Activated CD4-positive, alpha-beta T cell treated with anti-CD3 and anti-CD28 coated beads, Interleukin-2, amount 10 ng/mL, durations not matched to agents 24 days and 14 days (primary cell): ENCODE measurements at places on chromosomes 7 and 10.

- peak; percentile 89 for DNase-seq
Measured at GRCh38 chr7:97104719-97105238, 12.7 kb upstream of the SDHAF3 start.

DNA sequence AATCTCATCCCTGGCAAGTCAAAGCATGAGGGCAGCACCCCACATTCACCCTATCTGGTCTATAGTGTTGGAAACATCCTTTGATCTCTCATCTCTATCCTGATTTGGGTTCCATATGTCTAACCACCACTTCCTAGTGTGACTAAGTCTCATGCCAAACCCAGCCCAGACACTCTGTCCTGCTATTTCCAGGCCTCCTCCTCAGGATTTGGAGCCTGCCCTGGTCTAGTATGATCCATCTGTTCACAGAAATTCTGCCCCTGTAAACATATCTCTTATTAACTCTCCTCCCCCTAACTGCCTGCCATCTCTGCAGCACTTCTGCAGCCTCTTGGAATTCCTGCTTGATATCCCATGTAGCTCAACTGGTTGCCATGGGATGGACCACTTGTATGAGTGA lies 320.9 kb upstream of the IMMP2L start:
- no peak for DNase-seq

- no peak for DNase-seq
Measured at GRCh38 chr7:112452102-112452888, 2.0 kb downstream of the IFRD1 start.

DNA sequence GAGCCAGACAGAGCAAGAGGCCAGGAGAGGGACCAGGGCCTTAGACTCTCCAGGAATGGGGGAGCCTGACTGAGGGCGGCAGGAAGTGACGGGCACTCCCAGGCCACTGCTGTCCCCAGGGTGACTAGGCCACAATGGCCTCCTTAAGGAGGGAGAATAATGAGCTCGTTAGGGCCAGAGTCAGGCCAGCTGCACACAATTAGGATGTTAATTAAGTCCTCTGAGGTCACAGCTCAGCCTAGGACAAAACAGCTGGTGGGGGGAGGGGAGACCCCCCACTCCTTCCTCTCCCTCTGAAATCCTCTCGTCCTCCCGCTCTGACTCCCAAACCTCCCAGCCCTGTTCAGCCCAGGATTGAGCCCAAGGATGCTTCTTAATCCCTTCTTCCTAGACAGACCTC lies 143.0 kb downstream of the NEURL1 start:
- DNase-seq, result no peak

DNA sequence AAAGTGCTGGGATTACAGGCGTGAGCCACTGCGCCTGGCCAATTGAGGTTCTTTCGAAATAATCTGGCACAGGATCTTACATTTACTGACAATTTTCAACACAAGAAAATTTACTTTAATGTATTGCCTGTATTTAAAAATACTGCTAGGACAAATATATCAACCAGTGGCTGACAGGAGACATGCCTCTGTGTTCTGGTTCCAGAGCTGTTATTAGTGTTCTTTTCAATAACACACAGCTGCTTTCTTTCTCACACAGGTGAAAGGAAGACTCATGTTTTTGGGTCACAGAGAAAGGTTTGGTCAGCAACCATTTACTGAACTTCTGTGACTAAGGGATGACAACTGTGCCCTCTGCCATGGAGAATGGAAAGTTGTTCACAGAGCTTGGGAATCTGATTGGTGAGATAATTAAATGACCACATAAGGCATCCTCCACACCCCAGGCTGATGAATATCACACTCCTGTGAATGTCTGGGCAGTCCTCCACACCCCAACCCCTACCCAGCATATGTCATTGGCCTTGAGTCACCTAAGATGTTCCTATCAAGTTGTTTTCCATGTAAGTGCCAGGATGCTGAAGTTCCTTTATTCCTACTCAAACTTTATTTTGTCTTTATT lies 180.1 kb downstream of the RAPGEF5 start:
- no peak for DNase-seq

- no peak for DNase-seq
Measured at GRCh38 chr10:117132751-117133231, 5.3 kb downstream of the VAX1 start.

GRCh38 chr10:99461230-99461629 lies 30.8 kb upstream of the GOT1 start:
- no peak for DNase-seq
